Stimulated activated naive CD8-positive, alpha-beta T cell treated with anti-CD3 and anti-CD28 coated beads, Interleukin-15, Interleukin-2, amounts not matched to agents 100 U/mL and 50 U/mL, for 24 hours (primary cell): ENCODE measurements at places on chromosomes 12 and 14.

- no peak for DNase-seq
These were observed 157.0 kb downstream of the TMEM117 start for GRCh38 chr12:43992856-43993255.

DNA sequence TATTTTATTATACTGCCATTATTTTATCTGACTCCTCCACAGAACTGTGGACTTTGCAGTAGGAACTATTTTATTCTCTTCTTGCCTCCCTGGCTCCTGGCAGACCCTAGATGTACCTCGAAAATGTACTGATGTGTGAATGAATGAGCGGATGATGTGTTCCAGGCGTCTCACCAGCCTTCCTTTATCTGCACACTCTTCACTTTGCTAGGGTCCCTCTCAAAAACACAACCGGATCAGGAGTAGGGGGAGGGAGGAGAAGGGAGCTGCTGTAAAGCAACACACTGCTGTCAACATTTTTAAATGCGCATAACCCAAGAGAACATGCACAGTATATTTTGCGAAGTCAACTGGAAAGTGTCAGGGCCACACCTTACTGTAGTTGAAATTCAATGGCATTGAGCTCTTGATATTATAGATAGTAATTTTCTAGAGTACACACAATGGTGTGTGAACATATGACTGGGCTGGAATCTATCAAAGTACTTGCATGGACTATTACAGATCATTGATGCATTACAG, 36.3 kb downstream of the SRGAP1 start:
- DNase-seq: no peak

DNA sequence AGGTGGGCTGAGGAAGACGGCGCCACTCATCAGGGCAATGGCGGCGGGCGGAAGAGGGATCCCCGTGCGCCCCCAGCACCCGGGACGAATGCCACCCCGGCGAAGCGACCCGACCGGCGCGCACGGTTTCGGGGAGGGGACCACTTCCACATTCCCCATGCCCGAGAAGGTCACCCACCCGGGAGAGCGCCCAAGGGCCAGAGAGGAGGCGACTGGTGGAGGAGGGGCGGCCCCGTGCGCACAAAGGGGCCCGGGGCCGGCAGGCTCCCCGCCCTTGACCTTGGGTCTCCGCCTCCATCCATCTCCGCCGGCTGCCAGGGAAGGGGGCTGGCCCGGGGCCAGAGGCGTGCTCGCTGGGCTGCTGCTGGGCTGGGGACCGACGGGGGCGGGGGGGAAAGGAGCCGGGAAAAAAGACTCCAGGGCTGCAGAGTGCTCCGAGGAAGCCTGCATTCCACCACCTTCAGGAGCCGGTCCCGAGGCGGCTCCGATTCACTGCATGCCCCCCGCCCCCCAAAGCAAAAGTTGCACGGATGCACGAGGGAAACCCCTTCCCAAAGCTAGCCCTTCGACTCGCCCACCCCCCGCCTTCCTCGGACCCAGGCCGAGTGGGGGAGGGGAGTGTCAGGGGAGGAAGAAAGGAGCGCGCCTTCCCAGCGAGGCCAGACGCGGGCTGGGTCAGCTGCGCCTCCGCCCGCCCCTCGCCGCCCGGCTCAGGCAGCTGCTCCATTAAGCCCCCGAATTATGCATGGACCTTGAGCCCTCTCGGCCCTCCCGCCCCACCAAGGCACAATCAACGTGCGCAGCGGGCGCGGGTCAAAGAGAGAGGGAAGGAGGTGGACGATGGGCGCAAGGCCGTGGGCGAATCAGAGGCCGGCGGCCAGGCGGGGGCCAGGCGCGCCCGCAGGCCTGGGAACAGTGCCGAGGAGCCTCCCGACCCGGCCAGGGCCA, 26.2 kb downstream of the BCL11B start:
- DNase-seq: peak; percentile 52

GRCh38 chr12:113186666-113187325, 1.3 kb downstream of the RITA1 start:
- DNase-seq: no peak

DNA sequence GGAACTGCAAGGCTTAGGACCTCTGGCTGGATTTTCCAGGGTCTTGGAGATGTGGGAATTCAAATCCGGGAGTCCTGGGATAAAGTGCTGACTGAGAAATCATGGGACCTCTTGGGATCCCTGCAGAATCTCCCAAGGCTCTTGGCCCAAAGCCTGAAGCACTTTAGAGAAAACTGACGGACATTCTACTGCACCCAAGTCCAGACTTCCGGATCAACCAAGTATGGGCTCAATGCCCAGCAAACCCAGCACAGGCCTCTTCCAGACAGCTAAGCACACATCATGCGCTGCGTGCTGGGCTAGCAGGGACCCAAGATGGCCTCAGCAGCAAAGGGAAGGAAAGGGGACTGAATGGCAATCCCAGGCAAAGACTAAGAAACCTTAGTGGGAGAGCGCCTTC, 85.0 kb downstream of the ACTN1 start:
- DNase-seq: no peak
